ENCODE measurements at places on chromosomes 16 and 17.

DNA sequence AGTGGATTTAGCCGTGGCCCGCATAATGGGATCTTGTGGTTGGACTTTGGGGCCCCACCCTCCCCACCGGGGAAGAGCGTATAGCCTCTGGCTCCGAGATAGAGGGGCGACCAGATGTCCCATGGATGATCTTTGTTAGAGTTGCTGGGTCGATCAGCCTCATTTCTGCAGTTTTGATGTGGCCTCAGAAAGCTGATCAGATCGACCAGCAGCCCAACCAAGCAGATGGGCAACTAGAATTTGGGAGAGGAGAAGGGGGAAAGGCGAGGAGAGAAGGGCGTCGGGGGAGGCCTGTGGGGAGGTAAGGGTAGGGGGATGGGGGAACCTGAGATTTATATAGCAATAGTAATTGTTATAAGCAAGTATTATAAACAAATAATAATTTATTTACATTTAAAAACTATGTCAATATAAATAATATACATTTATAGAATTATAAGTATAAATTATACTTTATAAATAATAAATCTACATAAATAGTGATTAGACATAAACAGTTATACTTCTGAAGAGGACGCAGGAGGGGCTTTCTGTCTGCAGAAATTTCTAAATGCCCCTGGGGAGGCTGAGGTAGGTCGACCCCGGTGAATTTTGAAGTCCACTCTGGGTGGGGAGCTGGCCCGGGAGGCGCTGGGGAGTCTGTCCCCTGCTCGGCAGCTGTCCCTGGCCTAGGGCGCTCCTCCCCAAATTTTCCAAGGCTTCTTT, 136.3 kb downstream of the KCNJ12 start:
- DNase-seq = no peak

GRCh38 chr16:57185446-57185944, 344 bp downstream of the PSME3IP1 start:
- DNase-seq = no peak

- no peak for DNase-seq
These were observed 32.9 kb downstream of the CPSF4L start for GRCh38 chr17:73228748-73229236.

GRCh38 chr17:30021708-30022317, 80.4 kb downstream of the EFCAB5 start:
- no peak for DNase-seq

- no peak for DNase-seq
These were observed 6.8 kb upstream of the ZNF423 start for GRCh38 chr16:49862694-49863093.

DNA sequence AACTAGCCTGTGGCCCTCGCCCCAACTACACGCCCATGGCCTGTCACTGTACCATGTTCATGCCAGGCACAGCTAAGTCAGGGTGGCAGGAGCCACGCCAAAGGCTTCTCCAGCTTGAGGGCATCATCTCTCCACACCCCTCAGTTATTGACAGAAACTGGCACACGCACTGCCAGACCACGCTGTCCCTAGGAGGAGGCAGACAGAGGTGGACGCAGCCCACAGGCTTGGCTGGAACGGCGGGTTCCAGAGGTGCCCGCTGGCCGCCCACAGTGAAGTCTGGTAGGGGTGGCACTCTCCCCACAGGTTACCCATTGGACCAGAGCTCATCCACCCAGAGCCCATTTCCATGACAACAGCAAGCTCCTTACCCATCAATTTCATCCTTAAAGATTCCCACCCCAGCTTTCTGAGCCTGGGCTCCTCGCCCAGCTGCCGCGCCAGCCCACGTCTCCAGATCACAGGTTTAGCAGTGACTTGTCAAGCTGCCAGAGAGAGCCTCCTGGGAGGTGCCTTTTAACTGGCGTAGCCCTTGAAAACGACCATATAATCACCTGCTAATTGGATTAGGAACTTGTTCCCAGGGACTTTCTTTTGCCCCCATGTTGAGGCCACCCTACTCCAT, 27.9 kb downstream of the RPRML start:
- DNase-seq = no peak

- DNase-seq = no peak
These were observed 3.5 kb downstream of the DBNDD1 start for GRCh38 chr16:90015586-90016338.

- no peak for DNase-seq
These were observed 225.5 kb downstream of the STX8 start for GRCh38 chr17:9350080-9350479.

GRCh38 chr17:64232466-64233262, 30.4 kb downstream of the TEX2 start:
- no peak for DNase-seq

Measured in glutamatergic neuron (in vitro differentiated cells).